ENCODE measurements at places on chromosomes 13 and 19.
A peak's percentile ranks its signal among the peaks of the same experiment; 100 is the strongest.

DNA sequence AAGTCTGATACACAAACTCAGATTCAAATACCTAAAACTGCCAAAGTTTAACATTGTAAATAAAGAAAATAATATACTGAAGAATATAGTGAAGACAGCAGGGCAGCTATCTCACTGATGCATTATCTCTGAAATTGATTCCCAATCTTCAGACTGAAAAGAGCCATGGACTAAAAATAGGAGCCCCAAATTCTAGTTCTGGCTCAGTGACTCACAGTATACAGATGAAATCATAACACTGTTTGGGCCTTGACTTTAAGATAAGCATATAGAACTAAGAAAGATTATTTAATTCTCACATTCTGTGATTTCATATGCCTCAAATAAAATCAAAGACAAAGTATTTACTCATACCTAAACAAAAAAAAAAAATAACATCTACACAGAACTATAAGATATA lies 53.9 kb downstream of the RBM26 start:
- no peak for DNase-seq

- no peak for DNase-seq
Observed at GRCh38 chr13:110382229-110382628, 75.1 kb downstream of the COL4A2 start.

DNA sequence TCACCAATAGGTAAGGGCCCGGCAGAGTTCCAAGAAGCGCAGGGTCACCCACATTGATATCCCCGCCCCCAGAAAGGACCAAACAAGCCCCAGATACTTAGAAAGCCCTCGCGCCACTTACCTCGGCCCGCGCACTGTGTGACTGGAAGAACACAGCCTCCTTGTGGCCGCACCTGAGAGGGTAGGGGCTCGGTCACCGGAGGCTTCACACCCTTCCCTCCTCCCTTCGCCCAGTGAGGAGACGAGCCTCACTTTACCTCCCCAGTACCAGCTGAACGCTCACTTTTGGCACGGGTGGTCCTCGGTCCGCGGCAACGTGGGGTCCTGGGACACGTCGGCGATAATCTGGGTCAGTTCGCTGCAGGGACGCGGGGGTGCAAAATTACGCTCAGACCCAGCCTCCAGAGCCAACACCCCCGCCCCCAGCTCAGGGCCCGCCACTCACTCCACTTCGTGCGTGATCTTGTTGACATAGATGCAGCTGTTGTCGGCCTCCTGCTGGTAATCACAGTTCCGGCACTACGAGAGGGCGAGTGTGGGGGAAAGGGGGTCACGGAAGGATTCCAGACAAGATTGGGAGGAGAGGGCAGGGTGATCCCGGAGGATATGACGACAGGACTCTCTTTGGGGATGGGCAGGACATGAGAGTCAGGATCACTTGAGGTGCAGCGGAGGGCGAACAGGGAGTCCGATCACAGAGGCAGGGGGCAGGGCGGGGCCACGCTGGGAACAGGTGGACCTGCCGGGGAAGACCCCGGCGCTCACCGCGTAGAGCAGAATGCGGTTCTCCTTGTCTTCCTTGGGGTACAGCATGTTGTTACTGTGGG lies 568 bp downstream of the POLR2I start:
- DNase-seq = no peak

DNA sequence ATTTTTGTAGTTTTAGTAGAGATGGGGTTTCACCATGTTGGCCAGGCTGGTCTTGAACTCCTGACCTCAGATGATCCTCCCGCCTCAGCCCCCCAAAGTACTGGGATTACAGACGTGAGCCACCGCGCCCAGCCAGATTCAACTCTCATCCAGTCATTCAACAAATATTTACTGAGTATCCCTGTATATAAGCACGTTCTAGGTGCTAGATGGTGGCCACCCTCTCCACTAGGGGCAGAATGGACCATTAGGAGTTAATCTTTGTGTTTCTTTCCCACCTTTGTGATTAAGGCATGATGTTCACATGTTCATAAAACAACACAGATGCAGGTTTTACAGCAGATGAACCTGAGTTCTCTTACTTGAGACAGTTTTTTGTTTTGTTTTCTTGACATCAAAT lies 7.3 kb downstream of the SHKBP1 start:
- DNase-seq = no peak

GRCh38 chr13:114303700-114304327 lies 10.5 kb upstream of the CHAMP1 start:
- no peak for DNase-seq

DNA sequence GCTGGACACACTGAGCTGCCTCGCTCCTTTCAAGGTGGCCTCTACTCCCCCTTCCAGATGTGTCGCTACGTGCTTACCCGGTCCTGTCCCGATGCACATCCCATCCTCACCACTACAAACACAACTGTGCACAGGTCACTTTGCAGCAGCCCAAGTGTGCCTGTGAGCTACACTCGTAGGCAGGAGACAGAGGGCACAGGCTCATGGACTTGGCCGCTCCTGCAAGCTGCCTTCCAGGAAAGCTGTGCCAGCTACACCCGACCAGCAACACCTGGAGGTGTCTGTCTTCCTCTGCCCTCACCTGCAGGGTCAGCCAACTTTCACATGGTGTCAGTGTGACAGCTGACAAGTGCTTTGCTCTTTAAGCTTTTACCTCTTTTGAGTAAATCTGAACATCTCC lies 15.4 kb downstream of the CARS2 start:
- DNase-seq = no peak

DNA sequence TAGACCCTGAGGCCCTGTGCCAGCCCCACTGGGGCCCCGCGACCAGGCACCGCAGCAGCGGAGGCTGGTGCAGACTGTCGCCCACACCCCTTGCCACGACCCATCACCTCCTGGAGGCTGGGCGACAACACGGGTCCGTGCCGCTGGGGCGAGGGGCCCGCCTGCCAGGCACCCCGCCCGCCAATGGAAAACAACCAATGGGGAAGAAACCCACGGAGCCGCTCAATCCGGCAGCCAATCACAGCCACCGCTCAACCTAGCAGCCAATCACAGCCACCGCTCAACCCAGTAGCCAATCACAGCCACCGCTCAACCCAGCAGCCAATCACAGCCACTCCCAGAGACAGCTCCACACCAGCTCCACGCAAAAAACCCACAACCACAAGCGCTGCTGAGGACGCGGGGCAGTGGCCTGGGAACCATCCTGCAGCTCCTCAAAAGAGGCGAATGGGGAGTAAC lies 29.7 kb downstream of the GPX4 start:
- peak; percentile 58 for DNase-seq

- no peak for DNase-seq
Observed at GRCh38 chr13:41418027-41418426, 39.3 kb upstream of the RGCC start.
